ENCODE measurements at places on chromosomes 6 and 20.
A peak's percentile ranks its signal among the peaks of the same experiment; 100 is the strongest.

- H3K27ac ChIP-seq: no peak overlapping the region
- no peak for DNase-seq
- no peak overlapping the region for H3K4me3 ChIP-seq
Observed at GRCh38 chr6:3037638-3038365, 30.5 kb upstream of the RIPK1 start.

GRCh38 chr20:46990017-46990595, 95.5 kb downstream of the EYA2 start:
- H3K4me1 ChIP-seq: peaks cover 19% of the 10 kb centered on the region
- peak overlapping the region; percentile 2 for H3K27ac ChIP-seq
- peak; percentile 52 for DNase-seq
- peaks cover 46% of the 10 kb centered on the region for H3K27me3 ChIP-seq

DNA sequence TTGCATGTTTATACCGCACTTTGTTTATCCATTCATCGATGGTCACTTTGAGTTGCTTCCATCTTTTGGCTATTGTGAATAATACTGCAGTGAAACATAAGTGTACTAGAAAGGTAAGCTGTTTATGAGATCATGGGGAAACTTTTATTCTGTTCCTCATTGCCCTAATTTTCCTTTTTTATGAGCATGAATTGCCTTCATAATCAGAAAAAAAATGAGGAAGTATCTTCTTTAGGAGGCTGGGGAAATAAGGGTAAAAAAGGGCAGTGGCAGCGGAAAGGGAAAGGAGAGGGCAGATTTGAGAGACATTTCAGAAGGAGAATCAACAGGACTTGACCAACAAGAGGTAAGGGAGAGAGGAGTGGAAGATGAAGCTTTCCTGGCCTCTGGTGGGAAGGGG, 14.3 kb upstream of the SERINC3 start:
- no peak overlapping the region for H3K4me3 ChIP-seq
- peaks cover 2% of the 10 kb centered on the region for H3K4me1 ChIP-seq
- no peak overlapping the region for H3K27ac ChIP-seq
- no peaks in the 10 kb centered on the region for H3K36me3 ChIP-seq
- DNase-seq: no peak

- peaks cover 3% of the 10 kb centered on the region for H3K36me3 ChIP-seq
- peaks cover 49% of the 10 kb centered on the region for H3K27me3 ChIP-seq
- DNase-seq: no peak
- H3K4me1 ChIP-seq: peaks cover 9% of the 10 kb centered on the region
Observed at GRCh38 chr6:167858086-167858591, 31.4 kb downstream of the AFDN start.

GRCh38 chr6:43389730-43390295, 20.4 kb upstream of the ZNF318 start:
- no peaks in the 10 kb centered on the region for H3K36me3 ChIP-seq
- H3K27me3 ChIP-seq: peaks cover 45% of the 10 kb centered on the region

DNA sequence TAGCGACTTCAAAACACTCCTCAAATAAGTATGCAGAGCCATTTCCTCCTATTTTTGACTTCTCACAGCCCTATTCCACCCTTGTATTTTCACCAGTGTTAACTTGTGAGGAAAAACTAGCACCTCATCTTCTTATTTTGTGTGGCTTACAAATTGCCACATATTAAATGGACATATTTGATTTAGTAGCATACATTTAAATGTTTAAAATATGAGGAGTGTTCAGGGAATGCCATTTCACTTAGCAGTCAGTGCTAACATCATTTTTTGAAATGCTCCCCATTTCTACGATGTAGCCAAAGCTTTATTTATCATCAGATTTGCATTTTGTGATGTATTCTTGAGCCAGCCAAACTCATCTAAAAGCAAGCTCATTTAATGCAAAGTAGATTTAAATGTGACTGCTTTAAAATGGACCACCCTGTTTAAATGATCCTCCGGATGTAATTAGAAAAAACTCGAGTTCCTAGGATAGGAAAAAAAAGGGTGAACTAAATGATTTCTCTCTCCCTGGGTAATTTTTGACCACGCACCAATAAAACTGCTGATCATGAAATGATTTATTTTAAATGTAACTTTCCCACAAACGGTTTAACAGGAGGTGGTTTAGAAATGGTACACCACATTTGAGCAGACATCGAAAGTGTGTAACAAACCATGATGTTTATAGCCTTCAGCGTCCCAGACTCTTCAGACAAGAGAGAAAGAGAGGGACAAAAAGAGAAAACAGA, 172.6 kb downstream of the CD83 start:
- H3K4me3 ChIP-seq: no peak overlapping the region
- H3K4me1 ChIP-seq: peaks cover 14% of the 10 kb centered on the region

GRCh38 chr20:5925551-5925950, 24.8 kb downstream of the TRMT6 start:
- DNase-seq: no peak
- H3K36me3 ChIP-seq: no peaks in the 10 kb centered on the region
- peaks cover under 1% of the 10 kb centered on the region for H3K4me1 ChIP-seq
- H3K4me3 ChIP-seq: no peak overlapping the region

Data from activated naive CD8-positive, alpha-beta T cell treated with anti-CD3 and anti-CD28 coated beads for 36 hours (primary cell).